ENCODE measurements at places on chromosomes 2 and 18.

DNA sequence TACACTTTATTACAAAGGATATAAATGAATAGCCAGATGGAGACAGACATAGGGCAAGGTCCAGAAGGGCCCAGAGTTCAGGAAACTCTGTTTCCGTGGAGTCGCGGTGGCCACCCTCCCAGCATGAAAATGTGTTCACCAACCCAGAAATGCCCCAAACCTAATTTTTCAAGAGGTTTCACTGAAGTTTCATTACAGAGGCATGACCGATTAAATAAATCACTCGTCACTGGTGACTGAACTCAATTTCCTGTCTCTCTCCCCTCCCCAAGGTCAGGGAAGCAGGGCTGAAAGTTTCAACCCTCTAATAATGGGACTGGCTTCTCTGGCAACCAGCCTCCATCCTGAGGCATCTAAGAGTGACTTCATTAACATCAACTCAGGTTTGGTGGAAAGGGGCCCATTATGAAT is 22.4 kb downstream of the USP40 start:
- no peak for DNase-seq

GRCh38 chr2:42132191-42132965 is 36.8 kb upstream of the EML4 start:
- DNase-seq: no peak

DNA sequence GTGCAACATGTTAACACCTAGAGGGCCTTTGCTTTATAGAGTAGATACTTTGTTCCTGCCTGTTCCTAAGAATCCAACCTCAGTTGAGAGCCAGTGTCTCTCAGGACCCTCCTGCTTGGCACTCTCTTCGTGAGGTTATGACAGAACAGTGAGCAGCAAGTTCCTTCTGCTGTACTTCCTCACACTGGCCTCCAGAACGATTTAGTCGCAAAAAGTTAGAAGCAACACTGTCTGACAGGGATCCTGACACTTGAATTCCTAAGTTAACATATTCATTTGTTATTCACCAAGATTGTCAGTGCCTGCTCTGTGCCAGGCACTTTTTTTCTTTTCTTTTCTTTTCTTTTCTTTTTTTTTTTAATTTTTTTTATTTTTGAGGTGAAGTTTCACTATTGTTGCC is 57.0 kb upstream of the ITM2C start:
- no peak for DNase-seq

GRCh38 chr2:25236736-25237135 is 68.4 kb upstream of the POMC start:
- no peak for DNase-seq

DNA sequence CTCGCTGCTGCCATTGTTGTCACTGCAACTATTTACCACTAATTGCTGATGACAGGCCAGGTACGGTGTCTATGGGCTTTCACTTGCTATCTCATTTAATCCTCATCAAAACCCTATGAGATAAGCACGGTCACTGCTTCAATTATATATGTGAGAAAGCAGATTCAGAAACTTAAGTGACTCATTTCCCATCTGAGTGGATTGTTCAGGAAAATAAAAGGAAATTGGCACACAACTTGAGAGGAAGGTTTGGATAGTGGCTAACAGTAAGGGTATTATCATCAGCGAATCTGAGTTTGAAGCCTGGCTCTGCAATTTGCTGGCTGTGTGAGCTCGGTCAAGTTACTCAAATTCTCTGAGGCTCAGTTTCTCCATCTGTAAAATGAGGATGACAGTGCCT is 196.0 kb downstream of the KCNS3 start:
- DNase-seq: no peak
